ENCODE measurements at places on chromosomes 6 and 20. TPM values are rescaled to one million over a fixed set of nuclear protein-coding genes. Genes with fewer than 3 reads are reported as not detected.

DNA sequence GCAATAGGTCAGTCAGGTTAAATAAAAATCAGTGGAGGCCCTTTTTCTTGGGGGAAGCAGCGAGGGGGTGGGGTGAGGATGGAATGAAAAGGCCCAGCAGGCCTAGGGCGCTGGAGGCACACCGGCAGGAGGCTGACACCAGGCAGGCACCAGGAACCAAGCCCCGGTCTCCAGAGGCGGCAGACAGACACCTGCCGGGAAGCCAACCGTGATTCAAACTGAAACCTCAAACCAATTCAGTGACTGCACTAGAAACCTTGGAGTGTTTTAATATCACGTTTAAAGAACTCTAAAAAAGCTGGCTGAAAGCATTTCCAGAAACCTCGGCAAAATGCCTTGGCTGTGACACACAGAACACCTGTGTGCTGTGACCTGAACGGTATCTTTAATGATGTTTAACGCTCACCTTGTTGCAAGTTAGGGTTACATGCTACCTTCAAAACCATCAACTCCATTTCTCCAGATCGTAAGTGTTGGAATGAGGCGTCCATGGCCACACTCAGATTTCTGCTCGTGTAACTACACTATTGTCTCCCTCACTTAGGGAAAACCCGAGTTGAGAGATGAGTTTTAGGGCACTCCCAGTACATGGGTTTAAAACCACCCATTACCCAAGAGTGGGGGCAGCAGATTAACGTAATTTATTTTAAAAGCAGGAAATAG, 27.2 kb downstream of the DIDO1 start:
- DNase-seq = no peak
- H3K4me1 ChIP-seq = peaks cover 25% of the 10 kb centered on the region
- peaks cover 52% of the 10 kb centered on the region for H3K36me3 ChIP-seq
- no peaks in the 10 kb centered on the region for H3K27me3 ChIP-seq

GRCh38 chr6:150491131-150491810, 108.4 kb upstream of the PLEKHG1 start:
- no peak overlapping the region for H3K4me3 ChIP-seq
- peak overlapping the region; percentile 70 for H3K27ac ChIP-seq
- DNase-seq = no peak
- peaks cover 16% of the 10 kb centered on the region for H3K4me1 ChIP-seq
- H3K27me3 ChIP-seq = no peaks in the 10 kb centered on the region

GRCh38 chr6:166306378-166307081, 1.7 kb downstream of the PRR18 start:
- H3K27ac ChIP-seq = no peak overlapping the region
- DNase-seq = no peak
- peak overlapping the region; percentile 68 for H3K4me3 ChIP-seq
- H3K36me3 ChIP-seq = no peaks in the 10 kb centered on the region

The TMC2 gene
- not detected for total RNA-seq

DNA sequence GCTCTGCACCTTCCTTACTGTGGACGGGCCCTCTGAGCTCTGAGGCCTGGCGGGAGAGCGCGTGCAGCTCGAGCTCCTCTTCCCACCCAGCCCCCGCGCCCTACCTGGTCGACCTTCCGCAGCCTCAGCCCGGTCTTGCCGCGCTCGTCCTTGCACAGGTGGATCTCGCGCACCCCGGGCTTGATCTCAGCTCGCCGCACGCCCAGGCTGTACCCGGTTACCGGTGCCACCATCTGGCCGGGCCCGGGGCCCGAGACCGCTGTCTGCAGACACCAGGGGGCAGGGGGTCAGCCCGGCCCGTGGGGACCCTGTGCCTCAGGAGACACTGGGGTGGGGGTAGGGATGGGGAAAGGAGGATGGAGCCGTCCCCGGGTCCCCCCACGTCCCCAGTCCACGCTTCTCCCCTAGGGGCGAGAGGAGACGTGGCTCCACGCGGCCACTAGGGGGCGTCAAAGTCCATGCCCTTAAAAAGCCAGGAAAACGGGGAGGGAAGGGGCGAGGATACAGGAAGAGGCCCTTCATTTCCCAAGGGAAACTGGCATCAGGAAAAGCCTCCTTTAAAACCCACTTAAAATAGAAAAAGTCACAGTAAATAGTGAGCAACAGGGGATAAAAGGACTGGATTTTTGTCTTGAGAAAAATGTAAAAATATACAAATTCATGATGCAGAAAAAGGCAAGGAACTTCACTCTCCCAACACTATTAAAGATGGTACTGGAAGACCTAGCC, 15.5 kb downstream of the SDCBP2 start:
- no peaks in the 10 kb centered on the region for H3K27me3 ChIP-seq
- H3K4me3 ChIP-seq = no peak overlapping the region
- no peaks in the 10 kb centered on the region for H3K36me3 ChIP-seq
- H3K4me1 ChIP-seq = peaks cover 2% of the 10 kb centered on the region
- DNase-seq = peak; percentile 53

DNA sequence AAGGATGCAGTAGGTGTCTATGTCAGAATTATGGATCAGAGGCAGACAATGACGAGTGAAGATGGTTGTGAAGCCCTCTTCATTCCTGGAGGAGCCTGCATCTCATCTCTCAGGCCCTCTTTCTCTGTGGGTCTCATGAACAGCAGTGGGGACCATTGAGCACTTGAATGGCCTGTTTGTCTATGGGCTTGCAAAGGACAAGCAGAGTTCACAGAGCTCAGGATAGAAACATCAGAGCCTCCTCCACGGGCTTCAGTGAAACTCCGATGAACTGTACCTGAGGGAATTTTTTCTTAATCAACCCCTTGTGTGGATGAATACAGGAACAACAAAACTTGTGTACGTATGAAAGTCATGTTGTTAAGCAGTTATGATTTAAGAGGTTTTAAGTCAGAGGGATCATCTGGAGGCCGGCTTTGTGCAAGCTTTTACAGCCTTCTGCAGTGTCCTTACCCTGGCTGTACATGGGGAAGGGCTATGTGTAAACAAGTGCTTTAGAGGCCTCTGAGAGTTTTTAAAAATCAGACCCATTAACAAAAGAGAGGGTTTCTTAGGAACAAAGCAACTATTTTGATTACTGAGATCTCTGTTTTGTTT, 29.7 kb upstream of the PI16 start:
- H3K27me3 ChIP-seq = no peaks in the 10 kb centered on the region
- H3K27ac ChIP-seq = no peak overlapping the region
- H3K4me1 ChIP-seq = peaks cover 4% of the 10 kb centered on the region

DNA sequence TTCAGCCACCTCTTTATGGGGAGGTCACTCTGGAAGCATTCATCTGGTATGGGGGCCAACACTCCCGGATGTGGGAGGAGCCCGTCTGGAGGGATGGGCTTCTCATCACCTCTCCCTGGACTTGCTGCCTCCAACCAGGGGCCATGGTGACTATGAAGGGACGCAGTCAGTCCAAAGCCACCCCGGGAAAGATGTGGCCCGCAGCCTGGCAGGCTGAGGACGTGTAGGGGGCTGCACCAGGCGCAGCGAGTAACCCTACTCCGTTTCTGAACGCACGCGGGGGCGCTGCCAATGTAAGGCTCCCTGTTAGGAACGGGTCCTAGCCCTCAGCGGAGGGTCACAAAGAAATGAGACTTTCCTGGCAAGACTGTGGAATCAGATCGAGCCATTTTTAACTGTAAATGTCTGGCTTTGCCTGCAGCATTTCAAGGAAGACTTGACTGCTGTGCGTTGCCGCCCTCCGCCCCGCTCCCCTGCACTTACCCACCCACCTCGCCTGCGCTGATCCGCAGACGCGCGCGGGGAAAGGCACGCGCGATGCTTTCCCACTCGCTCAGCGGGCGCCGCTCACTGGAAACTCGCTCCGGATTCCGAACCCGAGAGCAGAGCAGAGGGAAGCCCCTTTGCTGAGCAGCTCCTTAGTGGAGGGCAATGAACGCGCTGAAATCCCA, 55.1 kb downstream of the IL20RA start:
- DNase-seq = no peak
- H3K27me3 ChIP-seq = peaks cover 51% of the 10 kb centered on the region
- H3K36me3 ChIP-seq = no peaks in the 10 kb centered on the region
- H3K4me3 ChIP-seq = peak overlapping the region; percentile 57
- peaks cover 8% of the 10 kb centered on the region for H3K4me1 ChIP-seq
